ENCODE measurements at places on chromosomes 1 and 21.

- no peak for DNase-seq
These were observed 166.3 kb downstream of the TRIM33 start for GRCh38 chr1:114344656-114345055.

GRCh38 chr1:172134087-172134731 lies 286.3 kb upstream of the C1orf105 start:
- no peak for DNase-seq

DNA sequence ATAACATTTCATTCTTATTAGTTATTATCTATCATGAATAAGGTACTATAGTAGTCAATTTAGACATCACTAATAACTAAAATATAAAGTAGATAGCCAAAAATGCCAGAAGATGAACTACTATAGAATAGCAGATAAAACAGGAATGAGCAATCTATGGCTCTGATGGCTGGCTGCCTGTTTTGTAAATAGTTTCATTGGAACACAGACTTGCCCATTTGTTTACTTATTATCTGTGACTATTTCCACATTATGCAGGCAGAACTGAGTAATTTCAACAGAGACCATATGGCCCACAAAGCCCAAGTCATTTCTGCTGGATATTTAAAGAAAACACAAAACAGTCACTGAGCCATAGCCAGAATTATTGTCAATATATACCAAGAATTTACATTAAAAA lies 222.1 kb downstream of the COL24A1 start:
- DNase-seq = no peak

DNA sequence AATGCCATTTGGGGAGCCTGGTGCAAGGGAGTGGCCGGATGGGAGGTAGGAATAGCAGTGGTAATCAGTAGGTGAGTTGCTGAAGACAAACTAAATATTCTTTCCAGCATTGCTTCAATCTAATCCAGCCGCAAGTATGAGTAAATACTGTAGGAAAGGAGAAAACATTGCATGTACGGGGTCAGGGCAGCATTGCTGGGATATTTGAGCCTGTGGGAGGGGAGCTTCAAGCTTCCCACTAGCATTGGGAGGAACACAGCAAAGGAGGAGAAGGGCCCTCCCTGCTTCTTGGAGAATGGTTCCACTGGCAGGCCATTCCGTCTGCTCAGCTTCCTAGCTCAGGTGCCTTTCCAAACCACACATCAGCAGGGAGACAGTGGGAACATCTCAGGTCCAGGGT lies 15.2 kb downstream of the CAPN2 start:
- DNase-seq = no peak

- no peak for DNase-seq
These were observed 25.3 kb downstream of the TNFSF4 start for GRCh38 chr1:173181791-173182190.

GRCh38 chr21:32330784-32331311 lies 32.2 kb downstream of the MRAP start:
- no peak for DNase-seq

- no peak for DNase-seq
These were observed 66.7 kb downstream of the BARHL2 start for GRCh38 chr1:90650401-90650800.

DNA sequence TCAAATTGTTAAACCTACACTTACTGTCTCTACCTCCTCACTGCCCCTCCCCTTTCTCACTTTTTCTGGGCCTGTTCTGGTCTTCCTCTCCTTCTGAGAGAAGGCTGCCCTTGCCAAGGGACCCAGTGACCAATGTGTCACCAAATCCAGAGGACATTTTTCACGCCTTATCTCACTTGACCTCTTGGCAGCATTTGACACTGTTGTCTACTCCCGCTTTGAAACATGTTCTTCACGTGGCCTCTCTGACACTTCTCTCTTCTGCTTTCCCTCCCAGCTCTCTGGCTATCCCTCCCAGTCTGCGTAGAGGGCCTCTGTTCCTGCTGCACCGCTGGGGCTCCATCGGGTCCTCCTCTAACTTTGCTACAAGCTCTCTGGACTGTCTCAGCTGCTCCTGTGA lies 25.3 kb downstream of the KCNQ4 start:
- DNase-seq = no peak

DNA sequence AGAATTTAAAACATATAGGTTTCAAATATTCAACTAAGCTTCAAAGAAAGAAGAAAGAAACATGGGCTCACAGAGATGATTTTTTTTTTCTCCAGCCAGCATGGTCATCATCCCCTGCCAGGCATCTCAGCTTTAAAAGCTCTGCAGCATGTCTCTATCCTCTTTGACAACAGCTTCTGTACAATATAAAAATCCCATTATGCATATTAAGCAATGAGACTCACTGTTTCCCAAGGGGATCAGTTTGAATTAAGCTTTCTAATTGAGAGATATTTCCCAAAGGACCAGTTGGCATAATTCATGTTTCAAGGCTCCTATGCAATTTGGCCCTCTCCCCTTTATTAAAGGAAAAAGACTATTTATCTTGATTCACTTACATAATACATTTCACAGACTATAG lies 220.3 kb downstream of the GRIK1 start:
- DNase-seq = no peak

All from KG1 (cell line).